GM04504 (cell line): ENCODE measurements at places on chromosomes 4 and X.

DNA sequence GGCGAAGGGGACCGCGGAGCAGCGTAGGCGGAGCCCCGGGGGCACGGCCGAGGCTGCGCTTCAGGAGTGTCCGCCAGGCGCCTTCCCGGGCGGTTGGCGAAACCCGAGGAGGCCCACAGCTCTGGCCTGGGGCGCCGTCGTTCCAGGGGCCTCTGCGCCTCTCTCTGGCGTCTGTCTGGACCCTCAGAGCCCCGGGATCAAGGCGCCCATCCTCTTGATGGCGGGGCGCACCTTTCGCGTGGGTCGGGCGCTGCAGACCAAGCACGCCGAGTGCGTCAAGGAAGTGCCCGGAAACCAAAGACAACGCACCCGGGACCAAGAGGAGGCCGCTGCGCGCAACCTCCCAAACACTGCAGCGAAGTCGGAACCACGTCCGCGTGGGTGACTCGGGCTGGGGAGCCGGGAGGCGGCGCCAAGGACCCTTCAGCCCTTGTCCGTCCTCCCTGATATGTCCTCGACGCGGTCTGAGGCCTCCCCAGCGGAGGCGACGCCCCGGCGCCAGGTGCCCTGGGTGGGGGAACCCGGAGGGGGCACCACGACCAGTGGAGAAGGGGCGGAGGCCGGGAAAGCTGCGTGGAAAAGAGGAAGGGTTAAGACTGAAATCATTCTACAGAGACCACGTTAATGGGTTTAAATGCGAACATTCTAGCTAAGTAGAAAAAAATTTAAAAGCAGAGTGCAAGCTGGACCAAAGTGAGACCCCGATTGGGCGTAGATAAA lies 9.9 kb downstream of the HMX1 start:
- no peak for DNase-seq

- DNase-seq, result no peak
Observed at GRCh38 chrX:80512924-80513323, 92.7 kb downstream of the TENT5D start.

DNA sequence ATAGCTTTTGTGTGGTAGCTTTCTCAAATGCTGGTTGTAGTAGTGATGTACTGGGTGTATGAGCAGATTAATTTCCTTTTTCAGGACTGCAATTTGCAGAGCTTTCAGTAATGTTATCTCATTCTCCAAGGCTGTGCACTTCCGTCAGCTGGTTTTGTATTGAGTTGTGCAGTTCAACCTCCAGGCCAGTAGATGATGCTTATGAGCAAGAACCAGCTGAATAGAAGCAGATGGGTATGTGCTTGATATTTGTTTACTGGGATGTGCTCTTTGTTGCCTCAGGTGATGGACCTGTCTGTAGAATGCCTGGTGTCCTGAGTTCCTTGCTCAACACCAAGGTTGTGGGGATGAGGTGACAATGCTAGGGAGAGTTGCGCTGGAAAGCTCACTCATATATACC lies 462.8 kb downstream of the PCDH18 start:
- DNase-seq, result no peak

GRCh38 chr4:112938461-112939058 lies 110.9 kb upstream of the ANK2 start:
- peak; percentile 27 for DNase-seq

GRCh38 chrX:115054876-115055275 lies 37.5 kb upstream of the IL13RA2 start:
- no peak for DNase-seq
